ENCODE measurements at places on chromosomes 4 and X.

DNA sequence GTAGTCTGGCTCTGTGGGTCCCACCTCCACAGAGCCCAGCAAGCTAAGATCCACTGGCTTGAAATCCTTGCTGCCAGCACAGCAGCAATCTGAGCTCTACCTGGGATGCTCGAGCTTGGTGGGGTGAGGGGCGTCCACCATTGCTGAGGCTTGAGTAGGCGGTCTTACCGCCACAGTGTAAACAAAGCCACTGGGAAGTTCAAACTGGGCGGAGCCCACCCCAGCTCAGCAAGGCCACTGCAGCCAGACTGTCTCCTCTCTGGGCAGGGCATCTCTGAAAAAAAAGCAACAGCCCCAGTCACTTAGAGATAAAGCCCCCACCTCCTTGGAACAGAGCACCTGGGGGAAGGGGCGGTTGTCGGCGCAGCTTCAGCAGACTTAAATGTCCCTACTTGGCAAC, 243.2 kb upstream of the POF1B start:
- no peak for DNase-seq

GRCh38 chrX:68511255-68511654, 12.4 kb downstream of the YIPF6 start:
- DNase-seq = no peak

- DNase-seq = peak; percentile 56
Measured at GRCh38 chrX:118727686-118728339, 407 bp downstream of the IL13RA1 start.

DNA sequence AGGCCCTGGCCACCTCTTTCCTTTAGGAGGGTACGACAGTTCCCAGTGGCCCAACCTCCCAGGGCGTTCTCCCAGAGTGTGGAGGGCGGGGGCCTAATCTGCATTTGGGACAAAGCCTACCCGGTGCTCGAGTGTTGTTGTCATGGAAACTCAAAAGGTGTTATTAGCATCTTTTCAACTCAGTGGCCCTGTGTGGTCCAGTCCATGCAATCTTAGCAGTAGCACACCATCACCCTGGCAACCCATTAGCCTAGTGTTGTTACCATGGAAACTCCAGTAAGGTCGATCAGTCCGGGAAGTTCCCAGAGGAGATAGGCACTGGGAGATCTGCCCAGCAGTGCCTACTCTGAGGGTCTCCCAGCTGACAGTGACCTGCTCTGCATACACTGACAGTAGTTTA, 20.2 kb downstream of the APLN start:
- DNase-seq = no peak

GRCh38 chr4:183721207-183722081, 62.4 kb downstream of the TRAPPC11 start:
- no peak for DNase-seq

DNA sequence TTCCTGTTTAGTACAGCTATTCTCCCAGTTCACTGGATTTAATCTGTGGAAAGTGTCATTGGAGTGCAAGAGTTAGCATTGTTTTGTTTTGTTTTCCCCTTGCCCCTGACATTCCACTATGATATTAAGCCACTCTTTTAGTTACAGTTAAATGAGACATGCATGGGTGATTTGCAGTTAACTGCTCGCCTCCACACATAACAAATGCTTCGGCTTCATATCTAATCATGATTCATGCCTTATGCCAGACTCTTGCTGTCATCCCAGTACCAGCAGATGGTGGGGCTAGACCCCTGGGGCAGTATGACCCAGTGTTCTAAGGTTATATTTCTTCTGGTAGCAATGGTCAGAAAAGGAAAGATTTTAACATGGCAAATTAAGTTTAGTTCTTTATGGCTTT, 80.1 kb downstream of the RAP1GDS1 start:
- DNase-seq = no peak

GRCh38 chr4:65344278-65344825, 325.9 kb downstream of the EPHA5 start:
- DNase-seq = no peak

DNA sequence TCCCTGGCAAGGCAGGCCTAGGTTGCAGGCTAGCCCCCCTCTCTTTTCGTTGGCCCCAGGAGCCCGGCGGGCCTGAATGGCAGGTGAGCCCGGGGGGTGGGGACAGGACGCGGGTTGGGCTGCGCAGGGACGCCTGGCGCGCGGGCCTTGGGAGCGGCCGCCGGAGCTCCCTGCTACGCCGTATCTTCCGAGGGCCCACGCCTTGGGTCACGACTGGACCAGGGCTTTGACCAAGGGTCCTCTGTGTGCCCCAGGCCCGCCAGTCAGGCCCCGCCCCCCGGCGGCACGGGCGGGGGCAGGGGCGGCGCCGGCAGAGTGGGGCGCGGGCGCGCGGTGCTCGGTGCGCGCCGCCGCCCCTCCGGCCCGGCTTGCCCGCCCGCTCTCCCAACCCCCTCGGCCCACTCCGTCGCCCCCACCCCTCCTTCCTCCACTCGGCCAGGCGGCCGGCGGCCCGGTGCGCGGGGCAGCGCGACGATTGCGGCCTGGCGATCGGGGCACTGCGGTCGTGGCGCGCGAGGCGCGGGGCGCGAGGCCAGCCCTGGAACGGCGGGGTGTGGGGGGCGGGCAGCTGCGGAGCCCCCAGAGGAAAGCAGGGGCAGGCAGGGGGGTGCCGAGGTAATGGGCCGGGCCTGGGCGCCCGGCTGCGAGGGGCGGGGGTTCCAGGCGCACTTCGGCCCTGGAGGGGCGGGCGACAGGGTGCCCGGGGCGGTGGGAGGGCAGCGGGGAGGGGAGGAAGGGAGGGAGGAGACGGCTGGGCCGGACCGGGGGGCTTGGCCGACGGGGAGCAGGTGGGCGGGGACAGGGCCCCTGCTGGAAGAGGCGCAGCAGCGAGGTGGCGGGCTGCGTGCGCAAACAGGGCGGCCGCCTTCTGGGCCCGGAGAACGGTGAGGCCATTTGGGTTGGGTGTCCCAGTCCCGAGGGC, at the start of gene PRRG3:
TSS of gene PRRG3 (plus strand) at position 798 of the 922 bp plus-strand sequence. CDS start 3,357 bp downstream, outside the sequence.
- DNase-seq = peak; percentile 84

GRCh38 chrX:77298790-77299189, 148.4 kb upstream of the FGF16 start:
- DNase-seq = no peak

DNA sequence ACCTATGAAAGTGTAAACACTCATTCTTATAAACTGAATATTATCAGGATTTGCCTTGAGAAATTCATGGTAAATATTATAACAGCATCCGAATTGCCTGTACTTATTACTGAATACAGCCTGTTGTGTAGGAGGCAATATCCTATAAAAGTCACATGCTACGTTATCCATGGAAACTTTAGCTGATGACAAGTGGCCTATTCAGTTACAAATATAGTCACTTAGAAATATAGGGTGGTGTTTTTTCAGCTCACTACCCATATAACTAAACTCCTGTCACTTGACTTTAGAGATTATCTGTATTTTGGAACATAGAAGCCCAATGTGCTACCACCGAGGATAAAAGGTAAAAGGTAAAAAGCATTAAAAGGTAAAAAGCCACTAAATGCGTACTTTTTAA, 493.4 kb downstream of the INPP4B start:
- DNase-seq = no peak

DNA sequence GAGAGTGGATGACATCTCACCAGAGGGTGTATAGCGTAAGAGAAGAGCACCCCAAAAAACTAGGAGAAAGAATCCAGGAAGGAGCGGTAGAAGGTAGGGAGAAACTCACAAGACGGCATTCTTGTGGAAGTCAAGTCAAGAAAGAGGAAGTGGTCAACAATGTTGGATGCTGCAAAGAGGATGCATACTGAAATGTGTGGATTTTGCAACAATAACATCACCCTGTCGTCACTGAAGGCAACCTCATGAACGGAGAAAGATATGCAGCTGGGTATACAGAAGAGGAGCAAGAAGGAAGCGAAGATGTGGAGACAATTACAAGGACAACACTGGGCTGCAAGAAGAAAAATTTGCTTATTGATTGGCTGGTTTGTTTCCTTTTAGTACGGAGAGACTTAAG, 11.4 kb upstream of the TAPT1 start:
- DNase-seq = no peak

DNA sequence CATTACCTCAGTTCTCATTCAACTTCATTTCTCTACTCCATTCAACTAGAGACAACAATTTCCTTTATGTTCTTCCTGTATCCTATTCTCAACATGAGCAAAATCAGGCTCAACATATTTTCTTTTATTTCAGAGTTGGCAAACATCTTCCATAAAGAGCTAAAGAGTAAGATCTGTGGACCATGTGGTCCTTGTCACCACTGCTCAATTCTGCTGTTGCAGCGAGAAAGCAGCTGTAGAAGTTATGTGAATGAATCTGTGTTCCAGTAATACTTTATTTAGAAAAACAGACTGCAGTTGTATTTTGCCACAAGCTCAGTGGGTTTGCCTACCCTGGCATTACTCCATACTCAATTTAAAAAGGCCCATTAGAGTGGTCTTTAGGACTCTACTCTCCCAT, 2057.3 kb downstream of the ARAP2 start:
- no peak for DNase-seq

- DNase-seq = no peak
Measured at GRCh38 chr4:8200302-8200975, 1.3 kb downstream of the SH3TC1 start.

DNA sequence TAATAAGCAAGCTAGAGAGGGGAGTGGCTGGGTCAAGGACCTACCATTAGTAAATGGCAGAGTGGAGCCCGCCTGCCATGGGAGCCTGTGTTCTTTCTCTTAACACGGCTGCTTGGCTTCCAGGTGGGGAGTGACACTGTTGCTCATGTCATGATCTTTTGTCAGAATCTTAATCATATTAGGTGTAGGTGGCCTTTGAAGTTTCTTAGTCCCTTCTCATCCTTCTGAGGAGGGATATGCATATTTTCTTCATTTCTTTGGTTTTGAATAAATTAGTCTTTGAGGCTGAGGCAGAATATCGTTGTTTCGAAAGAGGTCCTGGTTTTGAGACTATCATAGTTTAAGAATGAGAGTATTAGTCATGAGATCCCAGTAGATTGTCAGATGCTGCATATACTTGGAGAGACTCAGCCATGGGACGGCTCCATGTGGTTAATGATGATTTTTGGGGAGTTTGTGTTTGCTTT, 28.9 kb downstream of the SNX25 start:
- DNase-seq = no peak

DNA sequence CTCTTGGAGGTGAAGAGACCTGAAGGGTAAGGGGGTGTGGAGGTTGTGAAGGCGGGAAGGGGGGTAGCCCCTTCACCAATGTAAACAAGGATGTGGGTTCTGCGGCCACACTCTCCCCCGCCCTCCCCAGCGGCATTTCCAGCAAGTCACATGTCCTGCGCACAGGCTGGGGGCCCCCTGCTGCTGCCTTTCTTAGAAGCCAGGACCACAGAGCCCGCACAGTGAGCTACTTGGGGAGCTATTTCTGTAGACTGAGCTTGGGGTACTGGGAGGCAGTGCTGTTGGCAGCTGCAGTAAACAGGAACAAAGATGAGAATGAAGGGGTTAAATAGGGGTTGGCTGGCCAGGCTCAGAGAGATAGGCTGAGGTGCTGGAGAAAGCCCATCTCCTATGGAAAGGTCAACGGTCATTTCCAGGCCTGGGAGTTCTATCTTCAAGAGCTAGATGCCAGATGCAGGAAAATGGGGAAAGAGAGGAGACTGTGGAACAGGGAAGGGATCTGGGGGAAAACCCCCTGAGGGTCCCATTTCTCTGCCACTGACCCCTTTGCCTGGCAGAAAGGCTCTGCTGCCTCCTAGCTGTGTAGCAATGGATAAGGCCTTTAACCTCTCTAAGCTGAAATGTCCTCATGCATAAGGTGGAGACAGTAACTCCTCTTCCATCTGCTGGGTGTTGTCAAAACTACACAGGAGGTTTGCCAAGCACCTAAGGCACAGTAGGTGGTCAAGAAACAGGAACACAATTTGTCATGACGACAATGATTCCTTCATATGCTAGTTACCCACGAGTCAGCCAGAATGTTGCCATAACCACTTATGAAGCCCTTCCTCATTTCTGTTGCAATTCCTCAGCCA, 18.5 kb upstream of the PIM2 start:
- no peak for DNase-seq

- DNase-seq = no peak
Measured at GRCh38 chr4:99803566-99804101, 13.0 kb upstream of the DAPP1 start.

DNA sequence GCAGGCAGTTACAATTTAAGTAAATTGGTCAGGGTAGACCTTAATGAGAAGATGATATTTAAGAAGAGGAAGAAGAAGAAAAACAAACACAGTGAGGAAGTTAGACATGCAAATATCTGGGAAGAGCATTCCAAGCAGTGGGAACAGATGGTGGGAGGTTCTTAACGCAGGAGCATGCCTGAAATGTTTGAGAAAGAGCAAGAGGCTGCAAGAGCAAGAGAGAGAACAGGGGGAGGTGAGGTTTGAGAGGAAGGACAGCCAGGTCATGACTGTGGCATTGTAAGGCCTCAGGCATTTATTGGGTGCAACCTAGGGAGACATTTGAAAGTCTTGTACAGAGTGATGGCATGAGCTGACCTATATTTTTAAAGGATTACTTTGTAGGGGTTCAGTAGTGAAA, 136.0 kb downstream of the UGT8 start:
- DNase-seq = no peak

- DNase-seq = no peak
Measured at GRCh38 chr4:158817562-158818296, 48.9 kb downstream of the FNIP2 start.

DNA sequence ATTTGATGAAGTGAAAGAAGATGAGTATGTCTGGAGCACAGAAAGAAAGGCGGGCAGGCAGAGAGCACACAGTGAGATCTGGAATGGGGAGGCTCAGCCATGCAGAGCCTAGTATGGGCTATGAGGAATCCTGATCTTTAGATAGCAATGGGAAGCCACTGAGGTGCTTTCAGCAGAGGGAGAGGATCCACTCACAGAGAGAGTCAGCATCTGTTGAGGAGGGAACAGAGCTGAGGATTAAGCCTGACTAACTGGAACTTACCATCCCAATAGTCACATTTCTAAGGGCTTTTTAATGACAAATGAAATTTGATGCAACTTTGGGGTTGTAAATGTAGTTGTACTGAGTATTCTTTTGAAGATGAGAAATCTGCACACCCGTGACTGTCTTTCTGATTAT, 20.6 kb upstream of the FGFBP2 start:
- DNase-seq = no peak

GRCh38 chr4:143587703-143588102, 74.2 kb downstream of the SMARCA5 start:
- DNase-seq = no peak

DNA sequence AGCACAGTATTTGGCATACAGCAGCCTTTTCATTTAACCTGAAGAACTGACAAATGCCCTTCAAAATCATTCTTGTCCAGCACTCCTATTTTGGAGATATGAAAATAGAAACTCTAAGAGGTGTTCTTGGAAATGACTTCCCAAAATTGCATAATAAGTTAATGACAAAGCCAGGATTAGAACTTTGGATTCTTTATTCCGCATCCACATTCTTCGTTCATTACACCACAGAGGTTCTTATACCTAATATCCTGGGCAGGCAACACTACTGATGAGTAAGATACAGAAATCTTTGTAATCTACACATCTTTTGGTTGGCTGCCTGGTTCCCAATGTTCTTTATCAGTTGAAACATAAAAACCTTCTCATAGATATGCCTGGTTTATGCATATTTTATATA, 5.9 kb downstream of the COL25A1 start:
- DNase-seq = no peak
